ENCODE measurements at places on chromosomes 16 and 17.

DNA sequence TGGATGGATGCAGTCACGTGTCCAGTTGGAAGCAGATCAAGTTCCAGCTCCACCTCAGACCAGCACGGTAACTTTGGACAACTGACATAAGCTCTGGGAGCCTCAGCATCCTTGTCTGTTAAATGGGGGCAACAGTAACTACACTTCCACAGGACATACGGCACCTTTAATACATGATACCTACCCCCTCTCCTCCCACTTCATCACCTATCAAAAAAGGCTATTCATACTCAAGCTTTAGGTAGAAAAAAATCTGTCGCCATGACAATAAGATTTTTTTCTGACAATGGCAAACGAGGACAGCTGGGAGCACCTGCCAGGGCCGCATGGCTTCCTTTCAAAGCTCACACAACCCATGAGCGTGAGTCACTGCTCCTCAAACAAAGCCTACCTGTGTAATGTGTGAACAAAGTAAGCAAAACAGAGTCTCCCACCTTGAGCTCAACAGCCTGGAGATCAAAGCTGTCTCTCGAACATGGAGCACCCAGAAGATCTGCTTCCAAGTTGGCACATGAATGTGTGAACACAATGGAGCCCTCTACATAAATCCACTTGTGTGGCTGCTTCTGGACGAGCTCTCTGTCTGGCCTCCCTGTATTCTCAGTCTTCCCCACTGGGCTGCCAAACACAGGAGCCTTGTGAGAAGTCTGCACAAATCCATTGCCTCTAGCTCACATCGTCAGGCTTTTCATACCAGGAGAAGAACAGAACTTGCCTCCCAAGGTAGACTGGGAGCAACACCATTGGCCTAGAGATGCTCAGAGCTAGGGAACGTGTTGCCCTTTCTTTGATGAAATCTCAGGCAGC is 459.7 kb downstream of the SOX9 start:
- no peak for DNase-seq

DNA sequence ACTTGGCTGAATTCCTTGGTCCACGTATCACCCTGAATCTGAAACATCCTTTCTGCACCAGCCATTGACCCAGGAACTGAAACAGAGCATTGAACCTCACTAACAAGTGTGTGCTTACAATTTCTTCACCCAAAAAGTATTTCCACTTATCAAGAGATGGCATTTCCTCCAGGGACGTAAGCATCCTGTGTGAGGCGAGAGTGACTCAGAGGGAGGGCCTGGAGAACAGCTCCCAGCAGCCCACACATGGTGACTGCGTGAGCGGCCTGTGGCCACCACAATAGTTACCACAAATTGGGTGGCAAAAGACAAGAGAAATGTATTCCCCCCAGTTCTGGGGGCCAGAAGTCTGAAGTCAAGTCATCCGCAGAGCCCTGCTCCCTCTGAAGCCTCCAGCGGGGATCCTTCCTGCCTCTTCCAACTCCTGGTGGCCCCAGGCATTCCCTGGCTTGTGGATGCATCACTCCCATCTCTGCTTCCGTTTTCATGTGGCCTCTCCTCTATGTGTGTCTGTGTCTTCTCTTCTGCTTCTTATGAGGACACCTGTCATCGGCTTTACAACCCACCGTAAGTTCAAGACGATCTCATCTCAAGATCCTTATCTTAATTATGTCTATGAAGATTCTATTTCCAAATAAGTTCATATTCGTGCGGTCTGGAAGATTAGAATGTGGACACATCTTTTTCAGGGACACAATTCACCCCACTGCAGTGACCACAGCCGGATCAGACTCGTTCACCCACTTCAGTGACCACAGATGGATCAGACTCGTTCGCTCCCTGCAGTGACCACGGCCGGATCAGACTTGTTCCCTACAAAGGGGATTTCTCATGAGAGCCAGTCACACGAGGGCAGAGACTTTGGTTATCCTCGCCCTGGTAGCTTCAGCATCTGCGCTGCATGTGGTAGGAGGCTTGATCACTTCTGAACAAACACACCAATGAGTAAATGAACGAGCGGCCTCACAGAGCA is 122.6 kb upstream of the FOXF1 start:
- peak; percentile 100 for DNase-seq

GRCh38 chr17:74446551-74447500 is 14.9 kb downstream of the GPRC5C start:
- DNase-seq = no peak

DNA sequence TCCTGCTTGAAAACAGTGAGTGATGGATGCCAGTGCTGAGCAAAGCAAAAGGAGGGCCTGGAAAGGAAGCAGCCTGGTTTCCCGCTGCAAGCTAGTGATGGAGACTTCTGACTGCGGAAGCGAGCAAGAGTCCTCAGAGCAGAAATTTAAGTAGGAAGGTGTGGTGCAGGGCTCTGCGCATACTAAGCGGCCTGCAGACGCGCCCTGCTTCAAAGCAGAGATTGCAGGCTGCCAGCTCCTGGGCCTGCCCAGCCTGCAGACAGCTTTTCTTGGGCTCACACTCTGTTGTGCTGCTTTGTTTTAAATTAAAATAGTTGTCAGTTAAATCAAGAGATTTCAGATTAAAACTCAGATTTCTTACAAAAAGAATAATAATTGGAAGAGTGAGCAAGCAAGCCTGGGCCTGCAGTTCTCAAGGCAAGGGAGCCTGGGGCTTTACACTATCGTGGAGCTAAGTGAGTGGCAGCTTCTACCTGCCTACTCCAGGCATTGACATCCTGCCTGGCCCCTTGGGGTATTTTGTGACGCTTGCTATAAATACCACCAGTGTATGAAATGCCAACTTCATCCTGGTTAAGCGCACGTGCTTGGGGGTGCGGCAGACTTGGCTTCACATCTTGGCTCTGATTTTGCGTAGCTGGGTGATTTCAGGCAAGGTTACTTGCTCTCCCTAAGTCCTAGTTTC is 237.3 kb downstream of the XYLT1 start:
- no peak for DNase-seq

DNA sequence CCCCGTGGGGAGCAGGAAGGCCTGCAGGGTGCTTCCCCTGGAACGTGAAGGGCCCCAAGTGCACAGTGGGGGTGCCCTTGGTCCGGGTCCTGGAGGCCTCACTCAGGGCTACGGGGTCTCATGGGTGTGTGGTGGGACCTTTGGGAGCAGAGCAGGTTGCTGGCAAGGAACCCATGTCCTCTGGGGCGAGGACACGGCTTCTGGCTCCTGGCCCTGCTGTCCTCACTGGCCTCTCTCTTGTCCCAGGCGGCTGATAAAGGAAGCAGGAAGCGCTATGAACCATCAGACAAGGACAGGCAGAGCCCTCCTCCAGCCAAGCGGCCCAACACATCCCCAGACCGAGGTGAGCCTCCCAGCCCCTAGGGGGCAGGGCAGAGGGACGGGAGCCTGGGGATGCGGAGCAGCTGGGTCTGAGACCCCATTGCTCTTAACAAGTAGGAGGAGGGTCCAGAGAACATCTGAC is 9.8 kb upstream of the IL17C start:
- DNase-seq = no peak

GRCh38 chr16:51154271-51155171 is 3.5 kb upstream of the SALL1 start:
- no peak for DNase-seq

DNA sequence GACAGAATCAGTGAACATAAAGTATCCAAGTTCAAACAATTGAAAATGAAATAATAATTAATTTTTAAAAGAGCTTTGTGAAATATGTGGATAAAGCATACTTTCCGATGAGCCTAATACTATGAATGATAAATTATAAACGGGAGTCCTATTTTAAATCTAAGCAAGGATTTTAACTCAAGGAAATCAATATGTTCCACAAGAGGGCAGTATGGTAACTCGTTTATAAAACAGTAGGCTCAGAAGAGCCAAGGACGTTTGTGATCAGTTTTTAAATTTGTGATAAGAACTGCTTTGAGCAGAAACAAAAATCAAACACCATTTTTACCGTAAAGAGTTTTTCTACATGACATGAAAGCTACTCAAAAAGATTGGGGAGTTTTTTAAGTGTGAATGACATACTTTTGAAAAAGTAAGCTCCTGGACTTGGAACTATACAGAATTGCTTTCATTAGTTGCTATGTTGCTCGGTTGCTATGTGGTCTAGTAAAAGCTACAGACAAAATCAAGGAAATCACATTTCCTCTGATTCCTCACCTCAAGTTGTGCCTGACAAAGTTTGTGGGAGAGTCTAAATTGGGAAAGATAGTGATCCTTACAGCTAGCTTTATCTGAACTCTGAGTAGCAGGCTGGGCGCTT is 11.8 kb upstream of the TEKT1 start:
- DNase-seq = peak; percentile 52

DNA sequence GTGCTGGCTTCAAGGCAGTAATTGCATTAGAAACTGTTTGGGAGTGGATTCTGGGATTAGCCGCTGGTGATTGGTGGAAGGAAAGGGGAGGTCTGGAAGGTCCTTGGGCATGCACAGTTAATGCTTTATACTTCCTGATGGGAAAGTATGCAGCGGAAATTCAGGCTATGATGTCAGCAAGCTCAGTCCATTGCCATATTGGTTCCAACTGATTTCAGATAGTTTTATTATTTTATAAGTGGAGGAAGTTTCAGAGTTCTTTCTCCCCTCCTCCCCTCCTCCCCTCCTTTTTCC is 8.1 kb upstream of the CMTR2 start:
- peak; percentile 1 for DNase-seq

GRCh38 chr17:79833744-79834564 is 5.3 kb downstream of the CBX4 start:
- no peak for DNase-seq

DNA sequence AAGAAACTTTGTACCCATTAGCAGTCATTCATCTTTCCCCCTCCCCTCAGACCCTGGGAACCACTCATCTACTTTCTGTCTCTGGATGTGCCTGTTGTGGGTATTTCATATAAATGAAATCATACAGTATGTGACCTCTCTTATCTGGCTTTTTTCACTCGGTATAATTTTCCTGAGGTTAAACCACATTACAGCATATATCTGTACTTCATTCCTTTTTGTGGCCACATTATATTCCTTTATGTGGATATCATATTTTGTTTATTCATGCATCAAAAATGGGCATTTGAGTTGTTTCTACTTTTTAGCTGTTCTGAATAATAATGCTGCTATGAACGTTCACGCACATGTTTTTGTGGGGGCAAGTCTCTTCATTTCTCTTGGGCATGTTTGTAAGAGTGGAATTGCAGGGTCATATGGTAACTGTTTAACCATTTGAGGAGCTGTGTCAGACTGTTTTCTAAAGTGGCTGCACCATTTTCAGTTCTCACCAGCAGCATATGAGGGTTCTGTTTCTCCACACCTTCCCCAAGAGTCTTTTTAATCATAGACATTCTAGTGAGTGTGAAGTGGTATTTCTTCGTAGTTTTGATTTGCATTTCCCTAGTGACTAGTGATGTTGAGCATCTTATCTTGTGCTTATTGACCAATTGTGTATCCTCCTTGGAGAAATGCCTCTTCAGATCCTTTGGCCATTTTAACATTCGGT is 3.8 kb downstream of the SNX29 start:
- no peak for DNase-seq

DNA sequence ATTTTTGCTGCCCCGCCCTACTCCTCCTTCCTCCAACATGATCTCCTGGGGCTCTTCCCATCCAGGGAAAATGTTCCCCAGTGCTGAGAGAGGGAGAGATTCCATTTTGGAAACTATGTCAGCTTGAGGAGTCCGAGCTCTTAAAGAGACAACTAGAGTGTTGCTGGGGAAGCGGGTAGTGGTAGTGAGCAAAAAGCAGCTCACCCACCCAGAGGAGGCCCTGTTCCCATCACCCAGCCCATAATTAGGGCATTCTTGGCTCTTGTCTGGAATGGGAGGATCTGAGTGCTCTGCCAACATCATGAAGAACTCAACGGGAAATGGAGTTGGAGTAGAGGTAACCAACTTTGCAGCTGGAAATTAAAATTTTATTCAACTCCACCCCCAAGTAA is 9.1 kb upstream of the MSL1 start:
- DNase-seq = no peak

DNA sequence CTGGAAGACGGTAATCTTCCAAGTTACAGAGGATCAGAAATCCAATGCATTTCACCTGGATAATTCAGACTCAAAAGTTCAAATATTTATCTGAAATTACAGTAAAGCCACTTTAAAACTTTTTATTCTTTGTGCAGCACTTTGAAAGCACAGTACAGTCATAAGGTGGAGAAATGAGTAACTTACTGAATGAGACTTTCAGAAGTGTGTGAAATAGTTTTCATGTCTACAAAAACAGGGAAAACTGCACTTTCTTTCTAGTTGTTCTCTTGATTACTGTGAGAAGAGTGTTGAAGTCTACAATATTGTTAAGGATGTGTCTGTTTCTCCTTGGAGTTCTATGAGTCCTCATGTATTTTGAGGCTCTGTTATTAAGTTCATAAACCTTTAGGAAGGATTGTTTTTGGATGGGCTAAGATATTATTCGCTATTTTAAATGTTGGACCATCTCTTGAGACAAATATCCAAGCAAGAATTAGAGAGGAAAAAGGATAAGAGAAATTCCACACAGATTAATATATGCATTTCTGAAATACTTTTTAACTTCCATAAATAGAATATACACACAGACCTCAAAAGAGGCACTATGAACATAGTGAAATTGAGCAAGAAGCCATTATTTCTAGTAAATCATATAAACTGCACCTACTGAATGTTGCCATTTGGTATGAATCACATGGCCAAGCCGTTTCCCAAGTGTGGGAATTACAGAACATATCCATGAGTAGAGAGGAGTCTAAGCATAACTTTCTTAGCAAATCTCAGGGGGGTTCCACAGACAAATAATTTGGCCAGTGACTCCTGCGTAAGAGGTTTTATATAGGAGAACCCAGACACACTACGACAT is 83.6 kb upstream of the PLEKHM1 start:
- peak; percentile 88 for DNase-seq

DNA sequence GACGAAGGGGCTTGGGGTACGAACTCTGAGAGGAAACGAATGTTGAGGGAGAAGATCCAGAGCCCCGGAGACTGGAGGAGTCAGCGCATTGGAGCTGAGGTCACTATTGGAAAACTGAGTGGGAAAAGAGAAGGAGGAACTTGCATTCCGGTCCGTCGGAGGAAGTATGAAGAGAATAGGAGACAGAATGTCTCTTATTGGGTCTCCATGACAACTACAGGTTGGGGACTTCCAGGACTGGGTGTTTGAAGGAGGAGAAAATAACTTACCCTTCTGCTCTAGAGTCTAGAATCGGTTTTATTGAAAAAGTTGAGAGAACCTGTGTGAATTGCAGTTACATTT is 537 bp downstream of the GOSR1 start:
- peak; percentile 19 for DNase-seq

DNA sequence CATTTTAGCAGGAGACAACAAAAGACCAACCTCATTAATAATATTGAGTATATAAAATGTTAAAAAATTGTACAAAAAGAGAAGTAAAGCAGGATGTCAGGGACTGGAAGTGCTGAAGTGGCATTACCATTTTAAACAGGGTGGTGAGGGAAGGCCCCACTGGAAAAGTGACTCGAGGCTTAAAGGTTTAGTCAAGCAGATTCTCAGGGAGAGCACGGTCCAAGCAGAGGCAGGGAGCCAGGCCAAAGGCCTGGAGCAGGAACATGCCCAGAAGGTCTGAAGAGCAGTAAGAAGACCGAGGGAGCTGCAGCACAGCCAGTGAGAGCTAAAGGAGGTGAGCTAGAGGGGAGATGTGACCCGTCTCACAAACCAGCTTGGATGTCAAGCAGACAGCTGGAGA is 7.6 kb downstream of the XPO6 start:
- no peak for DNase-seq
